ENCODE measurements at places on chromosomes 12 and 14.

GRCh38 chr12:108761226-108761625 lies 29.9 kb upstream of the CORO1C start:
- no peak for DNase-seq

- no peak for DNase-seq
Measured at GRCh38 chr14:94087891-94088290, 6.8 kb downstream of the IFI27L1 start.

DNA sequence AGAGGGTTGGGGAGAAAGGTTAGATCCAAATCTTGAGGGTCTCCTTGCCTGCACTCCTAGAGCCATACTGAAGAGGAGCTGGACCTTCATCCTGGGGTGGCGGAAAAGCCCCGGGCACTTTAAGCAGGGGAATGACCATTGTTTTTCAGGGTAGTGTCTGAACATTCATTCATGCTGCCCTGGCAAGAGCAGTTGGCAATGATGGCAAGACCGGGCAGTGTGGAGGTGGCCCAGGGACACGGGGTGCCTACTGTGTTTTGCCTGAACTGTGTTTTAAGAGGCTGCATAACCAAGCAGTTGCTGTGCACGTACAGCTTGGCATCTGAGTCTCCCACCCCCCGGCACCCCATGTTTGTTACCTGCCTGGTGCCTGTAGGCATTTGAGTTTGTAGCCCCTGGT lies 14.7 kb downstream of the TPCN1 start:
- no peak for DNase-seq

GRCh38 chr12:63843254-63843720 lies 1.2 kb upstream of the SRGAP1 start:
- DNase-seq, result no peak

DNA sequence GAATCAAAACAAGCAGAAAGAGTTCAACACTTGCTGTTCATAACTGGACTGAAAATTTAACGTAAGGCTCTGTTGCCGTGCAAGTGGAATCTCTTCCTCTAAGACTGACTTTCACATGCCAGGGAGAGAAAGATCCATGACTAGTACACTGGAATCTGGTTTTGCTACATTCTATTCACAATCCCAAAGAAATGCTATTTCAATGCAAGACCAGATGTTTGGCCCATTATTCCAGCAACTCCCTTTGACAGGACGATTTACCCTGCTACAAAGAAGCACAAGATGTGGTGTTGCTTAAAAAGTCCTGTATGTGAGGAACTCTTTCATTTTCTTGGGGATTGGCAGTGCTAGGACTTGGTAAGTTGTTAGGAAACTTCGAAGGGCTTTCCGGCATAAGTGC lies 17.4 kb downstream of the RFC5 start:
- no peak for DNase-seq

DNA sequence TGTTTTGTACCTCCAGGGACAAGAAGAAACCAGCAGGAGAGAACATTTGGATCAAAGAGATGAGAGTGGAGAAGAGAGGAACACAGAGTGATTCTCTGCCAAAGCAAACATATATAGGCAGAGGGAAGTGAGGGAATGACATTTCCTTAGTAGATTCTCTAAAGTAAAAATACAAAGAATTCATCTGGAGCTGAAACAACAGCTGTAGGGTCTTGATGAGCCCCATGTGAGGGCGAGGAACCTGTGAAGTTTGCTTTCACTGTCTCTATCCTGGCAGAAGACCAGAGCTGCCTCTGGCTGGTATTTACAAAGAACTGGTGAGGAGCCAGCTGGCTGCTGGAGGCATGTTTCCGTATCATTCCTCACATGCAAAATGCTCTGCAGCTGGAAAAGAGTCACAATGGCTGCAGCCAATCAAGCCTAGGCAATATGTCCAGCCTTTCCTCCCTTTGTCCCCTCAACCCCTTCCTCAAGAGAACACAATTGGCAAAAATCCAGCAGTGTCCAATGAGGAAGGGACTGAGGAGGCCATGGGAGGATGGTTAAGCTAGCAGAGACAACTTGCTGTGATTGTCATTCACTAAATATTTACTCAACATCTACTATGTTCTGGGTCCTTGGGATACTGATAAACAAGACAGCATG lies 122.5 kb downstream of the PHLDA1 start:
- no peak for DNase-seq

GRCh38 chr14:105116451-105117256 lies 51.4 kb upstream of the GPR132 start:
- no peak for DNase-seq

- no peak for DNase-seq
Measured at GRCh38 chr12:52193991-52194390, 2.2 kb upstream of the KRT80 start.

DNA sequence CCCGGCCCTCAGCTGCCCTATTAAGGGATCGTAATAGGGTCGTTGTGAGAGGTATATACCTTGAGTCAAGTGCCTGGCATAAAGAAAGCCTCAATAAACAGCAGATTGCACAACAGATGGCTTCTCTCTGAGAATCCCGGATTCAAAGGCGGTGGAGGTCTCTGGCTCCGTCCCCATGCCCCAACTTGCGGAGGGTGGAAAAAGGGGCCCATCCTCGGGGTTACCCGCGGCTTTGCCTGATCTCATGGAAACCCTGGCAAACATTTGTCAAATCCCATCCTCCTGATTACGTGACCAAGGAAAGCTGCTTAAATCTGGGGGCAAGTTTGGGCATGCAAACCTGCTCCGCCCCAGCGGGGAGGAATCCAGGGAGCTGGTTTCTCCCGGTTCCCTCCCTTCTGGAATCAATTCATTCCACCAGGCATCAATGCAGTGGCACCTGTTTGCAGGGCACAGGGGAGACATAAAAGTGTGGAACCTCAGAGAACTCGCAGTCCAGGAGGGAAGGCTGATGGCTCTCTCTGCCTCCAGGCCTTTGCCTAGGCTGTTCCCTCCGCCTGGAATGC lies 12.3 kb downstream of the TRPV4 start:
- no peak for DNase-seq

- DNase-seq, result no peak
Measured at GRCh38 chr12:99122959-99123358, 477.9 kb downstream of the APAF1 start.

DNA sequence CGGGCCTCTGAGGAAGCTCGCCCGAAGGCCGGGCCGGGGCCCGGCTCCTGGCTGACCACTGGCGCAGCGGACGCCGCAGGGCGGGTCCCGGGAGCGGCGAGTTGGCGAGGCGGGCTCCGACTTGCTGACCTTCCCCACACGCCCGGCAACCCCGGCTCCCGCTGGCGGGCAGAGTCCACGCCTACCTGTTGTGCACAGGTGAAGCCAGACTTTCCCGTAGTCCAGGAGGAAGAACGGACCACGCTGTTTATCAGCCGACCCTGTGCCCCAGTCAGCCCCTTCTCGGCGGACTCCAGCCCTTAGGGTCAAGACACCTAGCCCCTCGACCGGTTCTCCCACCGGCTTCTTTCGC lies 407 bp downstream of the HEATR5A start:
- no peak for DNase-seq

GRCh38 chr14:55454264-55455002 lies 14.0 kb upstream of the TBPL2 start:
- no peak for DNase-seq

Measured in Jurkat, Clone E6-1 (cell line).